ENCODE measurements at places on chromosomes 3 and 15.

- DNase-seq, result no peak
Measured at GRCh38 chr15:45225506-45226273, 26.3 kb upstream of the SLC28A2 start.

DNA sequence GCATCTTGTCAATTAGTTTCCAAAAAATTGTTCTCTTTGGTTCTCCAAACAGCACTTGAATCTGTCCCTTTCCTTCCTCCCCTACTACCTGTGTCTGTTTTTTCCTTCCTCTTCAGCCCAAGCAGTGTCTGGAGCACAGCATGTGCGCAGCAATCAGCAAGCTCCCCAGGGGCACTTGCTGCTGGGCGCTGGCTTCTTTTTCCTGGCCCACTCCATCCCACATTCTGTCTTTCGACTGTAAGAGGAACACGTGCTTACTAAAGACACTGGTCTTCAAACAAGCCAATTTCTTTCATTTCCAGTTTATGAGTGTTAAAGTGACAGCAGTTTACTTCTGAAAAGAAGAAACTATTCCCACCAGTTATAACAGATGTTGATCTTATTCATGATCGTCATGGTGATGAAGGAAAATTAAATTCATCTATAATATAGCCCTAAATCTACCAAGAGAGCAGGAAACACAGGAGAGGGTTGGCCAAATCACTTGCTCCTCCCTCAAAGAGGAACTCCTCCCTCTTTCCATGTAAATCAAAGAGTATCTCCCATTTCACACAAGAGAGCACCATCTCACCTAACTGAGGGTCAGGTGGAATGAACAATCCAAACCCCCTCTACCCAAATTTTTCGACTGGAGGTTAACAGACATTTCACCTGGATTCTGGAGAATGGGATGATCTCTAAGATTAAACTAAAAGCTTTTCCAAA lies 115.4 kb downstream of the IGF2BP2 start:
- DNase-seq, result no peak

- DNase-seq, result no peak
Measured at GRCh38 chr3:98817547-98818041, 54.5 kb downstream of the ST3GAL6 start.

GRCh38 chr3:49386056-49386756 lies 25.6 kb downstream of the RHOA start:
- no peak for DNase-seq

DNA sequence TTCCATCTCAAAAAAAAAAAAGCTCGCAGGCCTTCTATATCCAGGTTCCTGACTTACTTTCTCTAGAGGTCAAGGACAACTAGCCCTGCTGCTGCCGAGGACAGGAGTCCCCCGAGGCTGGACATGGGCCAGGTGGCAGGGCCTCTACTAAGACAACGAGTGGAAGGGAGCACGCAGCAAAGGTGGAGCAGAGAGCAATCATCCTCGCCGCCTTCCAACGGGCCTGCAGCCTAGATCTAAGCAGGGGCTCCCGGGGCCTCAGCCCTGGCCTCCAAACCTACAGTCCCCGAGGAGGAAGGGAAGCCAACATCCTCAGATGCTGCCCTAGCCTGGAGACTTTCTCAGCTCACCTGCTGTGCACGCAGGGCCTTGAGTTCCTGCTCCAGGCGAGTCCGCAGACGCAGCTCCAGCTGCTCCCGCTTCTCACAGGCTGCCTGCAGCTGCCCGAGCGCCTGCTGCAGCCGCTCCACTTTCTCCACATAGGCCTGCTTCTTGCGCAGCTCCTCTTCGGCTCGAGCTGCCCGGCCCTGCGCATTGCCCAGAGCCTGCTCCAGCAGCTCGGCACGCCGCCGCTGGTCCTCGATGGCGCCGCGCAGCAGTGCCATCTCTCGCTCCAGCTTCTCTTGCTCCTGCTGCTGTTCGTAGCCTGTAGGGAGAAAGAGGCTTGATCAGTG lies 12.9 kb downstream of the AMOTL2 start:
- no peak for DNase-seq

- DNase-seq, result no peak
Measured at GRCh38 chr15:39730552-39730951, 52.1 kb downstream of the FSIP1 start.

GRCh38 chr15:68644083-68644904 lies 65.5 kb downstream of the CORO2B start:
- DNase-seq, result no peak

GRCh38 chr3:78697426-78697825 lies 1070.4 kb downstream of the ROBO1 start:
- no peak for DNase-seq
